Activated CD4-positive, alpha-beta T cell treated with anti-CD3 and anti-CD28 coated beads for 4 hours (primary cell): ENCODE measurements at places on chromosomes 2 and 18.
A peak's percentile ranks its signal among the peaks of the same experiment; 100 is the strongest.

GRCh38 chr2:233332125-233332524, 22.2 kb upstream of the DGKD start:
- DNase-seq, result no peak

DNA sequence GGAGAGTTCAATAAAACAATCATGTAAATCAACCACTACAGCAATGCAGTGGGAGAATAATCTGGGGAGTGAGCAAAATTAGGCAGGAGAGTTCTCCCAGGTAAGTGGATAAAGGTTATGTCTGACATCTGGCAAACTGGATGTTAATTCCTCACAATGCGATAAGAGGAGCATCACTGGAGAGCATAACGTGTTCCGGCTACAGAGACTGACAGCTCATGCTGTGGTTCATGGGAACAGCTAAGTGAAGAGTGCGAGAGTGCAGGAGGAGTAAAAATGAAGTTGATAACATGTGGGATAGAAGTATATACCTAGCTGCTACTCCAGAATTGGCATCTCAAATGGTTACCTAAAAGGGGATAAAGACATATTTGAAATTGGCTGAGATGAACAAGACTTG, 153.2 kb downstream of the LTBP1 start:
- DNase-seq, result no peak

DNA sequence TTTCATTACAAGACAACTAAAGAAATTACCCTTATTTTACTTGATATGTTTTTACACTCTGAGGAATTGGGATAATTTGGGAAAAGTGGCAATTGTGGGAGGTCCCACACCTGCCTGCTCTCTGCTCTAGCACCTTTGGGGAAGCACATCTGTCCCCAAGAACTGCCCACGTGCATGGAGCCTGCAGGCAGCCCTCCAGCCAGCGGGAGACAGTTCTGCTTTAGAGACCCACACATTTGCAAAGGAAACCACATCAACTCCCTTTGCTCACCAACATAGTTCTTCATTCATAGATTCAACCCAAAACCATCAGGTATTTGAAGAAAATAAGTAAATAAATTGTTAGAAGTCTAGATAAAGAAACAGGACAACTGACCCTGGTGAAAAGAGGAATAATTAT, 239.9 kb upstream of the ID2 start:
- no peak for DNase-seq

GRCh38 chr2:235055891-235056516, 104.2 kb downstream of the SH3BP4 start:
- DNase-seq, result no peak

GRCh38 chr18:23939896-23940295, 74.7 kb upstream of the TTC39C start:
- DNase-seq, result no peak

DNA sequence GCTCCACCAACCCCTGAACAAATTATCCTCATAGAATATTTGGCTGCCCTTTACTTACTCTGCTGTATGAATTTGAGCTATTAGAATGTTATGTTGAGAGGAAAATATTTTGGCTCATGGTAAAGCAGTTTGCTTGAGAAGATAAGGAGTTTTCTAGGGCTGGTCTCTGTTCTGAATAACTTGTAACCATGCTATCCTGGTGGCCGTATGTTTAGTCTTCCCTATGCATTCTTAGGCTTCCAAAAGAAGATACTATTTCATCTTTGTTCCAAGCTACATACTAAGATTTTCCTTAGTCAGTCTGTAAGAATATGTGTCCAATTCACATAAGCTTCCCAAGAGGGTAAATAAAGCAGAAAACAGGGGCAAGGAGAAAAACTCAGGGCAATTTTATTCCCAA, 1105.1 kb upstream of the PIK3C3 start:
- DNase-seq, result no peak

DNA sequence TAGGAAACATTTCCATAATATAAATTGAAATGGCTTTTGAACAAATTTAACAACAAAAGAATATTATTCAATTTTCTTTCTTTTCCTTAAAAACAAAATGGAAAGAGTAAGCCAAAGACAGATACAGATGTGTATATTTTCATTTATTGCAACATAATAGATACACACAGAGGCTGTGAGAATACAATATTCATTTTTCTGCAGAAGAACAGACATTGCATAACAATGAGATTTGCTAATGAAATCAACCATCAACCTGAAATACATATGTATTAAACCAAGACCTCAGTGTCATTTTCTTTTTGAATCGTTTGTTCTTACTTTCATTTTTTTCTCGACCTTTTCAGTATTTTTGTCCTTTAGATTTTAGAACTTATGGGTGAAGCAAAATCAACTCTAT, 95.1 kb downstream of the BAZ2B start:
- no peak for DNase-seq

DNA sequence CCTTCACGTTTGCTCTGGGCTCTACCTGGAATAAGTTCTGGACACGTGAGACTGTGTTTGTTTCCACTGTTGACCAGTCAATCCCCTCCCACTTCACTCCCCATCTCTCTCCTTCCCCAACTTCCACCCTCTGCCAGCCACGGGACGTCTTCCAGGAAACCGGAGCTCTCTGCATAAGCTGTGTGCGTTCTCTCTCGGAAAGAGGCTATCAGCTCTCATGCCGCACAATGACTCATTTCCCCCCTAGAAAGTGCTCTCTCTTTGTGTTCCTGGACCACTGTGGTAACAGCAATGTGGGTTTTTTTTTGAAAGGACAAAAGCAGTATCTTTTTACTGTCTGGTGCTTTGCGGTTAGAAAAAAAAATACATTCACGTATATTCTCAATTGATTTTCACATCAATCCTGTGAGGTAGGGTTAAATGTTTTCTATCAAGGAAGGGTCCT, 10.2 kb downstream of the PROKR1 start:
- peak; percentile 22 for DNase-seq

DNA sequence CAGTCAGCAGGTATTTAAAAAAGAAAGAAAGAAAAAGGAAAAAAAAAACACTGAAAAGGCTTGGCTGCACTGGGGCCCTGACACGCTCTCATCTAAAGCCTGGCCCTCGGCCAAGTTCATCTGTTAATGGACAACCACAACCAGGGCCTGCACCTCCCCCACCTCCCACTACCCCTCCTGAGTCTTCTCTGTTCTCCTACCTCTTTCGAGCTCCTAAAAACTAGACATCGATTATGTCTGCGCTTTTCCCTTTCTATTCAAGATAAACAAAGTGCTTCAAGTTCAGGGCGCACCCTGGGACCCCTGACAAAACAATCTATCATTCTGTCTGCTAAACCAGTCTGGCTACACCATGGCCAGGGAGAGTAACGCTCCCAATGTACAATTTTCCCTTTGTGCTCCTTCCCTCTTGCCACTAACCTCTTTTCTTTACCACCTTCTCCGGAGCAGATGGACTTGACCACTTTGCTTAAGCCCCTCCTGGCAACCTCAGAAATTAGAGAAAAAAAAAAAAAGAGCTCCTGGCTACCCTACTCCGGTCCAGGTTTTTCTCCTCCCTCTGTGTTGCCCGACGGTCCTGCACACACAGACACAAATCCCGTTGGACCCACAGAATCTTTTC, 22.7 kb downstream of the BCL11A start:
- DNase-seq, result no peak

GRCh38 chr2:153091344-153091743, 372.9 kb downstream of the ARL6IP6 start:
- no peak for DNase-seq

DNA sequence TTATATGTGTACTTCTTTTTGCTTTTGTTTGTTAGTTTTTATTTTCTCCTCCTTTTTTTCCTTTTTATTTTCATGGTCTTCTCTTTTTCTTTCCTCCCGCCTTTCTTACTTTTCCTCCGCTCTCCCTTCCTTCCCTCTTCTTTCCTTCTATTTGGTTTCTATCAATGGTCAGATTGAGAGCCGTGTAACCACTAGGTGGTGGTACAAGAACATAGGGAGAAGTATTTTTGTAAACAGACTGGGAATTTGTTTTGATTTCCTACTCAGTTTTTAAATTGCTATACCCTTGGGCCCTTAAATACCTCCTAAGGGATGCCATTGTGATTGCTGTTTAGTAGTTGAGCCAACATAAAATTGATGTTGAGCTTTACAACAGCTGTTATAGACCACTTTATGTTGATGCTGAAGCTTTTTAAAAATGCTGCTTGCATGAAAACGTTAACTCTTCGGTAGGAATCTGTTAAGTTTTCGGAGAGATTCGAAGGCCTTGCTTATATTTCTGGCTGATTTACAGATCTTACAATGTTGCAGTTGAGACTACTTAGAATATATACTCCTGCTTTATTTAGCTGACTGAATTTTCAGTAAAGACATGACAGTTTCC, 124.2 kb downstream of the UBE2E3 start:
- DNase-seq, result peak; percentile 44

- DNase-seq, result no peak
Measured at GRCh38 chr2:174730698-174731018, 33.6 kb downstream of the CHRNA1 start.

DNA sequence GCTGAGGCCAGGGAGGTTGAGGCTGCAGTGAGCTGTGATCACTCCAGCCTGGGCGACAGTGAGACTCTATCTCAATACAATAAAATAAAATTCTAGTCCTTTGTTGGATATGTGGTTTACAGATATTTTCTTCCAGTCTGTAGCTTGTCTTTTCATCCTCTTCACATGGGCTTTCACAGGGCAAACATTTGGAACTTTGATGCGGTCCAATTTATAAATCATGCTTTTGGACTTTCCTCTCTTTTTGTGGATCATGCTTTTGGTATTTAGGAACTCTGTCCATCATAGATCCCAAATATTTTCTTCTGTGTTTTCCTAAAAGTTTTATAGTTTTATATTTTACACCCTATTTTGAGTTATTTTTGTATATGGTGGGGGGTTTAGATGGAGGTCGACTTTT, 14.9 kb downstream of the RAB10 start:
- DNase-seq, result no peak

DNA sequence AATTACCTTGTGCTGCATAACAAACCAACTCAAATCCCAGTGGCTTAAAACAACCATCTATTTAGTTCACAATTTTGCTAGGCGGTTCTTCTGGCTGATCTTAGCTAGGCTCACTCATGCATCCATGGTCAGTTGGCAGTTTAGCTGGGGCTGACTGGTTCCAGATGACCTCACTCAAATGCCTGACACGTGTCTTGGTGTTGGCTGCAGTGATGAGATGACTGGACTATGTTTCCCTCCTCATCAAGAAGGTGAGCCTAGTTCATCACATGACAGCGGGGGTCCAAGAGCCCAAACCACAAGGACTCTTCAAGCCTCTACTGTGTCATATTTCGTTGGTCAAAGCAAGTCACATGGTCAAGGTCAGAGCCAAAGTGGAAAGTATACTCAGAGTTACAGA, 42.7 kb upstream of the ACTR3 start:
- no peak for DNase-seq

GRCh38 chr18:49021433-49022129, 70.8 kb upstream of the SMAD7 start:
- DNase-seq, result peak; percentile 38

- DNase-seq, result no peak
Measured at GRCh38 chr18:10354241-10354811, 100.1 kb upstream of the APCDD1 start.

DNA sequence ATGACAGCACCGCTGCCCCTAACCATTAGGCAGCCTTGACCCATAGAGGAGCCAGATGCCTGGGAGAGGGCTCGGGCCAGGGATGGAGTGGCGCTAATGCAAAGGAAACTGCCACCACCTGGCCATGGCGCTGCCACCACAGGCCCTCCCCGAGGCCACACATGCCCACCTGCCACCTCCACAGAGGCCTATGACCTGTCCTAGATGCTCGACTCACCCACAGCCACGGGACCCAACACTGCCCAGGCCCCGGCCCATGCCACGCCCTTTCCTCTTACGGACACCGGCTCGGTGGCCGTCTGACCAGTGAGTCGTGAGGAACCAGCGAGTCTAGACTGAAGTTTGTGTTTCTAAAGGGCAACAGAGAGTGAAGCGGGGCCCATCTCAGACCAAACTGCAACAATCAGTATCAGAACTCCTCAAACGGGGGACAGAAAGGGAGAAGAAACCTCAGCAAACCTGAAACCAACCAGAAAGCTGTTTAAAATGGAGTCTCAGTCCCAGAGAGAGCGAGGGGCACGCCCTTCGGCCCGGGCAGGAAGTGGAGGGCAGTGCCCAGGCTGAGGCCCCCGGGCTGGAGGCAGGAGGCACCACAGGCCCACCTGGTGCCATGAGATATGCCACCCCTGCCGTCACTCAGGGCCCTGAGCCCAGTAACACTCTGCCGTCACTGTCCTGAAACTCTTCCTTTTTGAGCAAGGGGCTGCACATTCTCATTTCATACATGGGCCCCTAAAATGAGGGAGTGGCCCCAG, 711 bp downstream of the GPR17 start:
- no peak for DNase-seq

GRCh38 chr2:61876400-61876799, 12.1 kb downstream of the CCT4 start:
- no peak for DNase-seq

DNA sequence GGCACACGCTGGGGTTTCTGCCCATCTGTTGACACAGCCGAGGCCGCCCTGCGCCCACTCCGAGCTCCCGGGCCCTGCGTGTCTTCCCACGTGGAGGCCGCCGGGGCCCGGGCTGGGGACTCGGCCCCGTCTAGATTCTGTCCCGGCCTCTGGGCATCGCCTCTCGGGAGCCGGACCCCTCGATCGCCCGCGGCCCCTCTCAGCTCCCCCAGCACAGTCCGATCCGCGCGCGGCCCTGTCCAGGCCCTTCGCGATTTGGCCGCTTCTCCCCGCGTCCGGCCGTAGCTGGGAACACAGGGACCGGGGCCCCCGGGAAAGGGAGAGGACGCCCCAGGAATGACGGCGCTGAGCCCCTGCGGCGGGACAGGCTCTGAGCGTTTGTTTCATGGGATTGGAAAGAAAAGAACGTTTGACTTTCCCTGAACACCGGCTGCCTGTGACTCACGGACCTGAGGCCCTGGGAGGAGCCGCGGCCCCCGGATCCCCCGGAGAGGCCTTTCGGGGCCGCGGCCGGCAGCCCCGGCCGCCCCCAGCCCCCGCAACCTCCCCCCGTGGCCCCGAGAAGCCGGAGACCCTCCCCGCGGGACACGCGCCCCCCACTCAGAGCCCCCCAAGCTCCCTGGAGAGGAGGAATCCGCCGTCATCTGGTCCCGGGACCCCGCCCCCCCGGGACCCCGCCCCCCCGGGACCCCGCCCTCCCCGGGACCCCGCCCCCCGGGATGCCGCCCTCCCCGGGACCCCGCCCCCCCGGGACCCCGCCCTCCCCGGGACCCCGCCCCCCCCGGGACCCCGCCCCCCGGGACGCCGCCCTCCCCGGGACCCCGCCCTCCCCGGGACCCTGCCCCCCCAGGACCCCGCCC, 62.7 kb upstream of the CTDP1 start:
- DNase-seq, result no peak

GRCh38 chr2:100064592-100065428, 77.6 kb downstream of the AFF3 start:
- DNase-seq, result no peak

- no peak for DNase-seq
Measured at GRCh38 chr18:51506811-51507210, 309.3 kb upstream of the MEX3C start.
